ENCODE measurements at places on chromosomes 2 and 18.

GRCh38 chr2:54572262-54572635 is 116.1 kb downstream of the SPTBN1 start:
- peak; percentile 67 for DNase-seq

- DNase-seq: peak; percentile 88
Measured at GRCh38 chr2:43210467-43211303, 15.7 kb downstream of the ZFP36L2 start.

DNA sequence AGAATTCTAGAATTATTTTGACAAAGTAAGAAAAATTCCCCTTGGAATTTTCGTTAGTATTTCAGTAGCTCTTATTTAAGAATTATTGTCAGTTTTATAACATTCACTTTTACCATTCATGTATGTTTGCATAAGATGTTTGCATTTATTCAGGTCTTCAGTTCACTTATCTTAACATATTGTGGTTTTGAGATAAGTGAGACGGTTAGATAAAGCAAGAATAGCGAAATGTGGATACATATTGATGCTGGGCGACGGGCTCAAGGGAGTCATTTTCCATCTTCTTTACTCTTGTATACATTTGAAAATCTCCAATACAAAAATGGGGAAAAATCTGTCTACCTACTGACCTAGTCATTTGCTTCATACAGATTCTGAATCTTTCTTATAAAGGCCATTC is 156.7 kb upstream of the HDAC4 start:
- DNase-seq: no peak

GRCh38 chr2:228367356-228367755 is 185.9 kb upstream of the SPHKAP start:
- no peak for DNase-seq

- no peak for DNase-seq
Measured at GRCh38 chr18:80190311-80190710, 57.0 kb downstream of the PARD6G start.

DNA sequence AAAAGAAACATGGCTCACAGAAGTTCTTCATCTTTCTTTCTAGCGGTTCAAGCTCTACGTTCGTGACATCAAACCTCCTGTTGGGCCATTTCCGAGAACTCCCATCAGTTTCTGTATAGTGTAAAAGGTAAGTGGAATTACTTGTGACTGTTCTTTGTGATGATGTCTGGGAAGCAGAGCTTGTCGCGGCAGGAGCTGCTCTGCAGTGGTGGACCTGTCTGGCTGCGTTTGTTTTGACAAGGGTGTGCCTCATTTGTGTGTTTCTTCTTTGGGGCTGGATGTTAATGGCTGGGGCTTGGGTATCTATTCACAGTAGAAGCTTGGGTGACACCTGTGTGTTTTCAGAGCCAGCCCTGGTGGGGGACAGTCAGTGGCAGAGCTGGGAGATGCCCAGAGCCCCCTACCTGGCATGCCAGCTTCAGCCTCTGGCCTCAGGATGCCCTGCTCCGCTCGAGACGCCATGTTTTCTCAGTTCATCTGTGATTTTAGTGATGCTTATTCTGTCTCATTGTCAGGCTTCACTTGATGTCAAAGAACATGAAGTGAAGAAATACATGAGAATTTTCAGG is 59.6 kb downstream of the LDLRAD4 start:
- DNase-seq: no peak

DNA sequence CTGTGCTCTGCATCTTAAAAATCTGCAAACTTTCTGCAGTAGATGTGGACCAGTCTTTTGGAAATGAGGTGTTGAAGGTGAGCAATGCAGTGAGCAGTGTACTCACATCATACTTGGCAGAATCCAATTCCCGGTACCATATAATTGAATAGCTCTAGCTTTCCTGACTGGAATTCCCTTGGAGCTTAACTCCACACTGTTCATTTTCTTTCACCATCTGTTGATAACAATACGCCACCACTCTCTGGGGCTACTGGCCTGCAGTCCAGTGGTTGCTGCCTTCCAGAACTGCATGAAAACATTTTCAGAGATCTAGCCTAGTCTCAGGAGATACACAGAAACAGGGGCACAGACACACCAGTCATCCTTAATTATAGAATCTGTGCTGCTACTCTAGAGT is 820.0 kb upstream of the NXPH2 start:
- DNase-seq: no peak

DNA sequence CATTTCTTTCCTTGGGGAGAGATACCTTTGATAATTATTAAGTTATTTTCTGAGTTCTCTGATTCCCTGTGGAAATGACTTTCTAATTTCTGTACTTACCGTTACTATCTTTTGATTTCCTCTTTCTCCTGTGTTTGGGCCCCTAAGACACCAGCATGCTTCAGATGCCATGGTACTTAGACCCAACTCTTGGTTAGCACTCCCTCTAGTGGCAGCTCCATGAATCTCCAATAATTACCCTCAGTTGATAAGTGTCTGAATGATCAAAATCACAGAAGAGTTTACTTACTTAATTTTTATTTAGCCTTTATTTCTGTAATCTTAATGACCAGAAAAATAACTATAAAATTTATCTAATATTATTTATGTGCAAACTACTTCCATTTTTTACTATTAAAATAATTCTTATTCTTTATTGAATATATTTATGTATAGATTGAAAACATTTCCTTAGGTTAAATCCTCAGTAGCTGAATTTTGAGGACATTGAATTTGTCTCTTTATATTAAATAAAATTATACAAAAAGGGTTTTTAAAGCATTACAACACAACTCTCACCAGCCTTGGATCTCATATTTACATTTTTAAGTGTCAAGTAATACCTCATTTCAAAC is 300.4 kb downstream of the KCNS3 start:
- DNase-seq: peak; percentile 25

GRCh38 chr2:10659898-10660568 is 29.7 kb downstream of the NOL10 start:
- peak; percentile 50 for DNase-seq

GRCh38 chr2:117321816-117322215 is 492.7 kb upstream of the DDX18 start:
- no peak for DNase-seq

GRCh38 chr18:35880788-35881455 is 91.6 kb upstream of the RMP24 start:
- DNase-seq: no peak

DNA sequence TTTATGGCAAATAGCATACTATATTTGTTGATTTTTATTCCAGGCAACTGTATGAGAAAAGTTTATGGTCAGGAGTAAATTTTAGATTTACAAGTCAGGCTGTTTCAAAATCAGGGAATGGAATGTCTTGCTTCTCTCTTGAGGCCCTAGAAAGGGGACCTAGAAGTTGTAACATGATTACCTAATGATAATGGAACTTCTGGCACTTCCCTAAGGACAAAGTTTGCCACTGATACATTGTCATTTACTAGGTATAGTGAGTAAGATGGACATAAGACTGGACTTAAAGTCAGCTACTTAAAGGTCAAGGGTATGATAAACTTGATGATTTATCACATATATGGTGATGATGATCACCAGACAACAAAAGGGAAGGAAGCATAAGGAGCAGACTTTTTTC is 103.3 kb upstream of the VRK2 start:
- no peak for DNase-seq

DNA sequence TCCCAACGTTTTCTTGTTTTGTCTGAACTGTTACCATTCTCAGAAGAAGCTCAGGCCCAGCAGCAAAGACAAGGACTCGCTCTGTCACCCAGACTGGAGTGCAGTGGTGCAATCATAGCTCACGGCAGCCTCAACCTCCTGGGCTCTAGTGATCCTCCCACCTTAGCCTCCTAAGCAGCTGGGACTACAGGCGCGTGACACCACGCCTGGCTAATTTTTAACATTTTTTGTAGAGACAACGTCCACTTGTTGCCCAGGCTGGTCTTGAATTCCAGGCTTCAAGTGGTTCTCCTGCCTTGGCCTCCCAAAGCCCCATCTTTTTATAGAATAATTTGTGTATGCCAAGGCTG is 2.0 kb upstream of the SMYD5 start:
- DNase-seq: no peak

DNA sequence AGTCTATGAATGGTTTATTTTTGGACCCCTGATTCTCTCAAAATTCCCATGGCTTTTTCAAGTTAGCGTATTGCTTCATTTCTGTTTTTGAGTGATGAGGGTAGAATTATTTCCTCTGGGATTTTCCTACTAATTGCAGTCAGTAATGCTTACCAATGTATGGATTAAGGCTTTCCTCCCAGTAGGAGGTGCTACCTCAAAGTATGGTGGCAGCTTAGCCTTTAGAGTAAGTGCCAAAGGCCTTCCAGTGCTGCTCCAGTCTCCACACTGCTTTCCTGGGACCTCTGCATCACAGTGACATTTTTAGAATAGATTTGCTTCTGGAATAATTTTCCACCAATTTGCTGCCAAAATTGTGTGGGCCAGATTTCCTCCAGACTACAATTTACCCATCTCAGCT is 16.2 kb upstream of the SSB start:
- DNase-seq: no peak

DNA sequence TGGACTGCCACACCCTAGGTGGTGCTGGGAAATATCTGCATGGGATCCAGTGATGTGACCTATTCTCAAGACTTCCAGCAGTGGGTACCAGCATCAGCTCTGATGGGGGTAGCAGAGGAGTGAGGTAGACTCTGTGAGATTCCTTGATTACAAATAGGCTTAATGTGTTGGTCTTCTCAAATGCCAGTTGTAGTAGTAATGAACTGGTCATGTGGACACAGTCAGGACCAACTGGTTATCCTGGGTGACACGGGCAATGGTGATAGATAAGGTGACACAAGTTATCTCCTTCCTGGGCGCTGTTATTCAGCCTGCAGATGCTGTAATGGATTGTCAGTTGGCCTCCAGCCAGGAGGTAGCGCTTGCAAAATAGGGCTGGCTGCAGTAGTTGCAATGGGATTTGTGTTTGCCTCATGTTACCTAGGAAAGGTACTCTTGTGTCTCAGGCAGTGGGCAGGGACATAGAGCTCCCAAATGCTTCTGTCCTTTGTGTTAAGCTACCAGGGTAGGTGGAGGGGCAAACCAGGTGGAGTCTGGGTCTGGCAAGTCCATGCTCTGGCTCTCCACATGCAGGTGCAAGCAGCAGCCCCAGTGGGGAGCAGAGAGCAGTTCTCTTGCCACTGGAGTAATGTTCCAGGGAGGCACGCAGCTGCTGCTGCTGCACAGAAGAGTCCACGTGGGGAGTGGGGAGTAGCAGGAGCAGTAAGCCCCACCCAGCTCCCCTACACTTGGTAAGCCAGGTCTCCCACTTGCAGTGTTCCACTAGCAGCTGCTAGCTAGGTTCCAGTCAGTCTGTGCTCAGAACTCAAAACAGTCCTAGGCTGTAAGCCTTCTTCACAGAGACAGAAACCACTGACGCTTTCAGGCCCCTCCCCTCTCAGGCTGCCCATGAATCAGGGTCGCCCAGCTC is 505.4 kb upstream of the DDX18 start:
- no peak for DNase-seq

GRCh38 chr2:127681976-127682857 is 6.9 kb upstream of the LIMS2 start:
- DNase-seq: no peak

DNA sequence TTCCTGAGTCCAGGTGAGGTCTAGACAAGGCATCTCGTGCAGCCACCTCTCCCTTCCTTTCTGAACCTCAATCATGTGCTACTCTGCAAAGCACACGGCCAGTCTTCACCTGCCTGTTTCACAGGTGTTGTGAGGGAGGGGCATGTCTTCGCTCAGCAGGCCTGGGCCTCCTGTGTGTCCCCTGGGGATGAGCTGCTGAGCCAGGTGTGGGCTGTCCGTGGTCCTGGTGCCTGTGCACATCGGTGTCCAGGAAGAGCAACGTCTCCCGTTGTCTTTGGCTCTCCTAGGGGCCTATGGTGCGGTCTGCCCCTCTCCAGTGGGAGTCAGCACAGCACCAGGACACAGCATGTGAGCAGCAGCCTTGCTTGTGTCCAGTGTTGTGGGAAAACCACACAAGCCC is 16.7 kb downstream of the ARHGEF4 start:
- DNase-seq: no peak

- peak; percentile 53 for DNase-seq
Measured at GRCh38 chr2:113390124-113390849, 47.2 kb upstream of the ZNG1B start.

DNA sequence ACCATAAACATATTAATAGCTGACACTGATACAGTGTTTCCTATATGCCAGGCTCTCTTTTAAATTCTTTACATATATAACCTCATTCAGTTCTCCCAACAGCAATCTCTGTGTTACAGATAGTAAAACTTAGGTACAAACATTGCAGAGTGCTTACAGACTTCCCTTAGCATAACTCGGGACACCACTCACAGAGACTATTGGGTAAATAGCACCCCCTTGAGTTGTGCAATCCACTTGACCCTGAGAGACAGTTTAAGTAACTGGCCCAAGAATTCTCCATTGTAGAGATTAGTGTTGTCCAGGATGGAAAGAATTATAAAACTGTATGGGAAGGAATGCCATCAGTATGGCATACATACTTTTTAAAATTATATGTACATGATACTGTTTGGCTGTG is 110.1 kb downstream of the POLE4 start:
- no peak for DNase-seq

DNA sequence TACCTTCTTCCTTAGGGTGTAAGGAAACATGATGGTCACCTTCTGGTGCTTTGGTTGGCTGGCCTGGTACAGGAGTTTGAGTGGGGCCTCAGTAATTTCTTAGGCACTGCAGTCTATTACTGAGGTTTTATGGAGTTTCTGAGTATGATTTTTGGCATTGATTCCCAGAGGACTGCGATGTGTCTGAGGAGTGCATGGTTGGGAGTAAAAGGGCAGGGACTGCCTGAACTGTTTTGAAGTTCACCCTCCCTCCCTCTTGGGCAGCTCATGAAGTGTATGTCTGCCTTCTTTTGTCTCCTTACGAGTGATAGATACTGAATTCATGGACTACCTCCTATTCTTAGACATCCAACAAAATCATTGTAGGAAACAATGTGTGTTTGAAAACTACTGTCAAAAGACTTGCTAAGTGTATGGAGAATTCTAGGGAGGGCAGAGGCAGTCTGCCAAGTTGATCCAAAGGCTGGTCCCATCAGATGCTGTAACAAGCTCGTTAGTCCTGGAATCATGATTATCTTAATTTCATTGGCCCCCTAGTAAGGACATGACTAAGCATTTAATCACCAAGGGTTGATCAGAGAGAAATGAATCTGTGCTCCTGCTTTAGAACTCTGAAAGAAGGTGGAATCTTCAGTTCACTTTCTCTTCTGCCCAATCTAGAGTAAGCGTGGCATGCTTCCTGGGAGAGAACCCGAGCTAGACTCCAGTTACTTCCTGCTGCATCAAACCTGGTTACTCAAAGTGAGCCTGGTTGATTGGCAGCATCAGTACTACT is 26.5 kb downstream of the LYPD6B start:
- no peak for DNase-seq
